Mammary epithelial cell (primary cell): ENCODE measurements at places on chromosomes 13 and 19.

DNA sequence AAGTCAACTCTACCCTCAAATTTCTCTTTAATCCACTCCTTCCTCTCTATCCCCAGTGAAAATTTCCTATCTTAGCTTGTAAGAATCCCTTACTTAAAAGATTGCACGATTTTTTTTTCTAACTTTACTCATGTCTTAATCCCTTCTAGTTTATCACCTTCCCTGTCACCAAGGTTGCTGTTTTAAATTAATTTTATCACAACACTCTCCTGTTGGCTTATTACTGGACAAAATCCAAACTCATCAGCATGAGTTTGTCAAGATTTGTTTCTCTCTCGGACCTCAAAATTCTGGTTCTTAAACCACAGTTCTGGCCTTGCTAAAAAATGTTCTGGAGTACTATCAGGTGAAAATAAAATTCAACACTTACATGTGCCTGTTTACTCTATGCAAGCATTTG, 959.1 kb upstream of the SLC10A2 start:
- DNase-seq = no peak

DNA sequence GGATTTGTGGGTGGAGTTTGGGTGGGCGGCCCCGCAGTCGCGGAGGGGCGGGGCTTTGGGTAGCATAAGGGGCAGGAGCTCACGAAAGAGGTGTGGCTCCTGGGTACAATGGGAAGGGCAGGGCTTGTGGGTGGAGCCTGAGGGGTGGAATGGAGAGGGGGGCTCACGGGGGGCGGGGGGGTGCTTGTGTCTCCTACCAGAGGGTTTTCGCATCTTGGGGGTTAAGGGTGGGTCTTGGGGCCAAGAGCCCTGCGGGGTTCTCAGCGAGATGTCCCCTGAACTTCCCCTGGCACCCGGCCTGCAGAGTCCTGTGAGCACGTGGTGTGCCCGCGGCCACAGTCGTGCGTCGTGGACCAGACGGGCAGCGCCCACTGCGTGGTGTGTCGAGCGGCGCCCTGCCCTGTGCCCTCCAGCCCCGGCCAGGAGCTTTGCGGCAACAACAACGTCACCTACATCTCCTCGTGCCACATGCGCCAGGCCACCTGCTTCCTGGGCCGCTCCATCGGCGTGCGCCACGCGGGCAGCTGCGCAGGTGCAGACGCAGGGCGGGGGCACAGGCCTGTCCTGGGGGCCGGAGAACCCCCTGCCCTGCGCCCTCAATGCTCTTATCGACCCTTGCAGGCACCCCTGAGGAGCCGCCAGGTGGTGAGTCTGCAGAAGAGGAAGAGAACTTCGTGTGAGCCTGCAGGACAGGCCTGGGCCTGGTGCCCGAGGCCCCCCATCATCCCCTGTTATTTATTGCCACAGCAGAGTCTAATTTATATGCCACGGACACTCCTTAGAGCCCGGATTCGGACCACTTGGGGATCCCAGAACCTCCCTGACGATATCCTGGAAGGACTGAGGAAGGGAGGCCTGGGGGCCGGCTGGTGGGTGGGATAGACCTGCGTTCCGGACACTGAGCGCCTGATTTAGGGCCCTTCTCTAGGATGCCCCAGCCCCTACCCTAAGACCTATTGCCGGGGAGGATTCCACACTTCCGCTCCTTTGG, 5.1 kb downstream of the FSTL3 start:
- DNase-seq = no peak

- no peak for DNase-seq
These were observed 24.7 kb downstream of the CILP2 start for GRCh38 chr19:19562665-19563347.

DNA sequence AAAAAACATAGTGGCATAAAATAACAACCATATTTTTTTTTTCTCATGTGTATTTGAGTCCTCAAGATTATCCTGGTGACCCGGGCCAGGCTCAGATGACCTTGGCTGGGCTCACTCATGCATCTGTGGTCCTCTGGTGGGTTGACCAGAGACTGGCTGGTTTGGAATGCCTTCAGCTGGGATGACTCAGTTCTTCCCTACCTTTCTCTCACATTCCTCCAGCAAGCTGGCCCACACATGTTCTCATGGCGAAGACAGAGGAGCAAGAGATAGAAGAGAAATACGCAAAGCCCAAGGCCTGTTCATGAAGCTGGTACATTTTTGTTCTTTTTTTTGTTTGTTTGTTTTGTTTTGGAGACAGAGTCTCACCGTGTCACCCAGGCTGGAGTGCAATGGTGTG, 14.3 kb upstream of the ZNF541 start:
- DNase-seq = peak; percentile 59

- DNase-seq = no peak
These were observed 105.9 kb upstream of the GJB6 start for GRCh38 chr13:20337884-20338551.

- DNase-seq = no peak
These were observed 18.2 kb downstream of the IRS2 start for GRCh38 chr13:109768176-109768575.

GRCh38 chr19:16429066-16429758, 42.6 kb downstream of the EPS15L1 start:
- DNase-seq = peak; percentile 80
